ENCODE measurements at places on chromosomes 6 and 20. TPM values are rescaled to one million over a fixed set of nuclear protein-coding genes. Genes with fewer than 3 reads are reported as not detected.

The SOX4 gene
- 8.8 TPM for polyA plus RNA-seq

The C20orf202 gene
- polyA plus RNA-seq = 0.07 TPM

The C20orf96 gene
- 6.2 TPM for polyA plus RNA-seq

The RAMACL gene
- polyA plus RNA-seq = 0.22 TPM

The HLA-DQA1 gene
- 8.1 TPM for polyA plus RNA-seq

The C4A gene
- polyA plus RNA-seq = 112 TPM

The TREML1 gene
- not detected for polyA plus RNA-seq

The FOXQ1 gene
- polyA plus RNA-seq = 3.8 TPM

The RNF144B gene
- polyA plus RNA-seq = 12.7 TPM

The FAM50B gene
- 9.2 TPM for polyA plus RNA-seq

The ITPR3 gene
- 13.8 TPM for polyA plus RNA-seq

The WFDC10B gene
- polyA plus RNA-seq = not detected

The HCRTR2 gene
- polyA plus RNA-seq = not detected

The PRND gene
- not detected for polyA plus RNA-seq

The MCHR2 gene
- polyA plus RNA-seq = not detected

The SHLD1 gene
- 4.1 TPM for polyA plus RNA-seq

The PCK1 gene
- 49.9 TPM for polyA plus RNA-seq

The PTK6 gene
- polyA plus RNA-seq = not detected

The CAP2 gene
- 2.5 TPM for polyA plus RNA-seq

The FAM184A gene
- 1.1 TPM for polyA plus RNA-seq

The C20orf144 gene
- polyA plus RNA-seq = 0.05 TPM

The CRISP2 gene
- not detected for polyA plus RNA-seq

The UBE2C gene
- 1.1 TPM for polyA plus RNA-seq

The DLK2 gene
- 0.25 TPM for polyA plus RNA-seq

The EPHA7 gene
- 0.05 TPM for polyA plus RNA-seq

The TP53TG5 gene
- polyA plus RNA-seq = 0.04 TPM

The ABHD16B gene
- 0.72 TPM for polyA plus RNA-seq

The NKX2-2 gene
- not detected for polyA plus RNA-seq

The NRSN1 gene
- polyA plus RNA-seq = not detected

The EYS gene
- 0.90 TPM for polyA plus RNA-seq

The RIPOR3 gene
- 42.7 TPM for polyA plus RNA-seq

The VGLL2 gene
- polyA plus RNA-seq = not detected

The MYLIP gene
- 32.1 TPM for polyA plus RNA-seq

The PTGIS gene
- 15.9 TPM for polyA plus RNA-seq

The GPLD1 gene
- polyA plus RNA-seq = 0.52 TPM

The CTSA gene
- polyA plus RNA-seq = 116 TPM

The PLN gene
- 1.1 TPM for polyA plus RNA-seq

The RFX6 gene
- polyA plus RNA-seq = not detected

The C6orf163 gene
- 3.1 TPM for polyA plus RNA-seq

The TRIM15 gene
- not detected for polyA plus RNA-seq

The AVP gene
- 0.25 TPM for polyA plus RNA-seq

The NKAIN2 gene
- 0.67 TPM for polyA plus RNA-seq

The BNIP5 gene
- polyA plus RNA-seq = 0.51 TPM

The SPATA2 gene
- 5.0 TPM for polyA plus RNA-seq

The PPIL6 gene
- polyA plus RNA-seq = 0.34 TPM

The OR12D3 gene
- not detected for polyA plus RNA-seq

The GLP1R gene
- 0.04 TPM for polyA plus RNA-seq
